ENCODE measurements at places on chromosomes 5 and 9. TPM values are rescaled to one million over a fixed set of nuclear protein-coding genes. Genes with fewer than 3 reads are reported as not detected.
A peak's percentile ranks its signal among the peaks of the same experiment; 100 is the strongest.

TAF1L gene
- total RNA-seq = not detected

OGN gene
- total RNA-seq = 0.33 TPM

DNA sequence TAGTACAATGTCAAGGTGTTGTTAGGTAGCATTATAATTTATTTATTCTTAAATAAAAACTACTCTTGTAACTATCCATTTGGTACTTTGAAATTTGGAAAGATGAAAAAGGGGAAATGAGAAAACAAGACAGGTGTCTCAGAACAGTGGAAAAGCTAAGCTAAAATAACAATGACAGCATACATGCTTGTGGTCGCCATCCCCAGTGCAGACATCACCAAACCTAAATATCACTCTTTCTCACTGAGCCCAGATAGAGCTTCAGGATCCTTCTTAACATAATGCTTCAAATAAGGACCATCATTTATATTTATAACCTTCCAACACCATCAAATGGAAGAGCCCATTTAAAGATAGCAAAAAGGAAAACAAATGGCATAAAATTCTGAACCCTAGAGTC, 434.4 kb upstream of the BRINP1 start:
- no peak overlapping the region for H3K27ac ChIP-seq
- DNase-seq = no peak
- H3K4me1 ChIP-seq = no peaks in the 10 kb centered on the region
- H3K36me3 ChIP-seq = no peaks in the 10 kb centered on the region
- H3K4me3 ChIP-seq = no peak overlapping the region

GRCh38 chr5:143059355-143059754, 289.2 kb downstream of the ARHGAP26 start:
- H3K4me1 ChIP-seq = peaks cover 2% of the 10 kb centered on the region
- no peak overlapping the region for H3K27ac ChIP-seq
- peaks cover 42% of the 10 kb centered on the region for H3K36me3 ChIP-seq
- DNase-seq = no peak
- no peak overlapping the region for H3K4me3 ChIP-seq

GRCh38 chr5:128591598-128592455, 53.8 kb upstream of the FBN2 start:
- H3K36me3 ChIP-seq = no peaks in the 10 kb centered on the region
- H3K4me1 ChIP-seq = no peaks in the 10 kb centered on the region
- no peak for DNase-seq
- no peak overlapping the region for H3K27ac ChIP-seq
- no peaks in the 10 kb centered on the region for H3K27me3 ChIP-seq

DNA sequence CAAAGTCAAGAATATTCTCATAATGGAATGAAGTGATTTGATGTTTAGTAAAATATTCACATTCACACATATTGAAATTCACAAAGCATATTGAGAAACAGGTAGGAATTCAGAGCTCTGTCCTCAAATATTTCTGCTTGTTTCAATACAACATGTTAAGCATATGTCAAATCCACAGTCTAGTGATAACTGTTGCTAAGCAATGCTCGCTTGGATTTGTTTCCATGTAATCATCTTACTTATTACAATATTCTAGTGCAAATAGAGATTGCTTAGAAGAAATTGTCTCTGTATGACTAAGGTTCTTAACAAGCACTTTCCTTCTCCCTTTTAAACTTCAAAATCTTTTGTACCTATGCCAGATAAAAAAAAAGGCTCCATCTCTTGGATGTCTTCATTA, 995.7 kb downstream of the CDH18 start:
- H3K27ac ChIP-seq = no peak overlapping the region
- no peak overlapping the region for H3K4me3 ChIP-seq
- no peaks in the 10 kb centered on the region for H3K36me3 ChIP-seq
- no peaks in the 10 kb centered on the region for H3K27me3 ChIP-seq

- H3K36me3 ChIP-seq = no peaks in the 10 kb centered on the region
- H3K27ac ChIP-seq = no peak overlapping the region
- H3K27me3 ChIP-seq = peaks cover 37% of the 10 kb centered on the region
These were observed 3.2 kb upstream of the IRX2 start for GRCh38 chr5:2754581-2755075.

DNA sequence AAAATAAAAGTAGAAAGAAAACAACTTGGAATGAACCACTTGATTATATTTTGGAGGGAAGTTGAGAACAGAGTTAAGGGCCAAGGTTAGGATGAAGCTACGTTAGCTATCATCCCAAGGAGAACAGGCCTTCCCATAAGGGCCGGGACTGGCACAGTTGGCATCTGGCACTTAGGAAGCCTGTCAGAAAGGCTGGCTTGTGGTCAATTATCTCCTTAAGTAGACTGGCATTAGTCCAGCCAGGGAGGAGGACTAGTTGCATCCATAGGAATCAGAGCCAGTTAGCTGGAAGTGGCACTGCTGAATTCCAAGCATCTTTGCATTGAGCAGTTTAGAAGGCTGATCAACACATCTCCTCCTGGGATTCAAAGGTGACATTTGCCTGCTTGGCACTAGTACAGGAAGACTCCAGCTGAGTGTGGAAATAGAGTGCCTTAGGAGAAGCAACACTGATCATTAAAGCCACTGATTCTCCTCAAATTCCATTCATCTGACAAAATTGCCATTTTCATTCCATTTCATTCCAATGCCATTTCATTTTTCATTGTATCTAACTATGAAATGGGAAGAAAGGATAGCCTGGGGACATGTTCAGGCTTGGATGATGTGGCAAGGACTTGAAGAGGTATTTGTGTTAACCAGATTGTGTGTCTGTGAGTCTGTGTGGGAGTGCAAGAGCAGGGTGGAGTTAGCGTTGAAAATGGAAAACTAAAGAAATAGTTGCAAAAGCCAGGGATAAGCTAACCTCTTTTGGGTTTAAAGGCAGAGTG, 5.5 kb downstream of the FOXB2 start:
- H3K36me3 ChIP-seq = no peaks in the 10 kb centered on the region
- DNase-seq = no peak
- H3K4me1 ChIP-seq = peaks cover 4% of the 10 kb centered on the region
- peaks cover 35% of the 10 kb centered on the region for H3K27me3 ChIP-seq

GRCh38 chr9:95993337-95993736, 117.8 kb downstream of the ERCC6L2 start:
- H3K27ac ChIP-seq = no peak overlapping the region
- no peak overlapping the region for H3K4me3 ChIP-seq
- H3K36me3 ChIP-seq = no peaks in the 10 kb centered on the region
- no peak for DNase-seq
- H3K4me1 ChIP-seq = no peaks in the 10 kb centered on the region

DNA sequence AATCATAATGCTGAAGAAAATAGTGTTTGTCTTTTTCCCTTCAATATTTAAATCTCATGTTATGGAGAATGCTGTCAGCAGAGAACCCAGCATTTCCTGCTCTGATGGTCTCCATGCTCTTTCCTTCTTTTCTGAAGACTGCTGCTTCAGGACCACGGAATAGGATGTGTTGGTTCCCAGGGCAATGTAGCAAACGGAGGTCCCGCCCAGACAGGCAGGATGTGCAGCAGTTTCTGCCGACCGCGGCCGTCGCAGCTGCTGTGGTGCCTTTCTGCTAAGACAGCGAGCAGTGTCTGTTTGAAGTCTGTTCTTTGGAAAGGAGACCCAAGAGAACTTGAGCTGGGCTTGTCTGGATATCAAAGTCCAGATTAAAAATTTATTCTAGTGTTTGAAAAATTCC, 654.3 kb downstream of the CCDC171 start:
- no peak overlapping the region for H3K4me3 ChIP-seq
- H3K4me1 ChIP-seq = no peaks in the 10 kb centered on the region
- no peaks in the 10 kb centered on the region for H3K27me3 ChIP-seq
- no peak overlapping the region for H3K27ac ChIP-seq
- DNase-seq = peak; percentile 24
- H3K36me3 ChIP-seq = no peaks in the 10 kb centered on the region

DNA sequence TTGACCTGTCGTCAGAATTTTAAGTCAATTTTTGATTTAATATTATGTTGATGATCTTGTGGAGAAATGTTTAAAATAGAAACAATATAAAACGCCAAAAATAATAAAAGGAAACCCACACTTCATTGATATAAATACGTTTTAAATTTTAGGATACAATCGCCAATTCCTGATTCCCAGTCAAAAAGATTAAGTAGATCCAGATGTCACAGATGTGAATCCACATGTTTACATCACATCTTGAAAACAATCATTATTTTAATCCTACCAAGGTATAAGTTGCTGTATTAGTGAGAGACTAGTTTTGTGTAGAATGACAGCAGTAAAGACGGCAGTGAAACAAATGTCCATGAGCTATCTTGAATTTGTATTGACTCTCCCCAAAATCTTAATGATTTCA, 4.9 kb downstream of the TAS2R1 start:
- no peaks in the 10 kb centered on the region for H3K4me1 ChIP-seq
- no peak overlapping the region for H3K27ac ChIP-seq
- no peak for DNase-seq
- H3K4me3 ChIP-seq = no peak overlapping the region
- no peaks in the 10 kb centered on the region for H3K27me3 ChIP-seq

- no peaks in the 10 kb centered on the region for H3K36me3 ChIP-seq
- DNase-seq = no peak
- no peaks in the 10 kb centered on the region for H3K4me1 ChIP-seq
- peaks cover 3% of the 10 kb centered on the region for H3K27me3 ChIP-seq
- no peak overlapping the region for H3K4me3 ChIP-seq
These were observed 178.9 kb downstream of the GABBR2 start for GRCh38 chr9:98529841-98530240.

- no peaks in the 10 kb centered on the region for H3K4me1 ChIP-seq
- no peak for DNase-seq
- H3K27ac ChIP-seq = no peak overlapping the region
These were observed 163.8 kb upstream of the MVB12B start for GRCh38 chr9:126162611-126163381.

Measured in natural killer cell (primary cell).